H1 (cell line): ENCODE measurements at places on chromosomes 2 and 18. TPM values are rescaled to one million over a fixed set of nuclear protein-coding genes. Genes with fewer than 3 reads are reported as not detected.

- peaks cover 74% of the 10 kb centered on the region for H3K36me3 ChIP-seq
- no peaks in the 10 kb centered on the region for H3K4me1 ChIP-seq
- no peak overlapping the region for H3K27ac ChIP-seq
- H3K27me3 ChIP-seq = no peaks in the 10 kb centered on the region
These were observed 70.9 kb upstream of the EML6 start for GRCh38 chr2:54652540-54652939.

The ACTR1B gene
- 40.7 and 43.8 TPM in 2 replicates for total RNA-seq

DNA sequence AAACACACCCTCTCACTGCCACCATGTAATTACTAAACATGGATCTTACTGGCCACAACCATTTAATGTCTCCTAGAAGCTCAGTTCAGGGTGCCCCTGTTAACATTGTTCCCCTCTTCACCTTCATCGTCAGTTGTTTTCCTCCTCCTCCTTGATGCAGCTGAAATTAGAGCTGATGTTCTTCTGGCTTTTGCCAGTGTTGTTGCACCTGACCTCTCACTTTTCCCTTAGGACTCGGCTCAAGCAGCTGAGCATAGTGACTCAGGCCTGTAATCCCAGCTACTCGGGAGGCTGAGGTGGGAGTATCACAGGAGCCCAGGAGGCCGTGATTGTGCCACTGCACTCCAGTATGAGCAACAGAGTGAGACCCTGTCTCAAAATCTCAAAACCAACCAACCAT is 70.8 kb downstream of the ACSL3 start:
- no peaks in the 10 kb centered on the region for H3K27me3 ChIP-seq
- DNase-seq = no peak
- H3K36me3 ChIP-seq = peaks cover 37% of the 10 kb centered on the region
- H3K4me1 ChIP-seq = no peaks in the 10 kb centered on the region
- H3K27ac ChIP-seq = no peak overlapping the region

- no peak for DNase-seq
- H3K36me3 ChIP-seq = no peaks in the 10 kb centered on the region
- peaks cover 16% of the 10 kb centered on the region for H3K4me1 ChIP-seq
- peaks cover 97% of the 10 kb centered on the region for H3K27me3 ChIP-seq
- no peak overlapping the region for H3K27ac ChIP-seq
These were observed 11.0 kb upstream of the PAX3 start for GRCh38 chr2:222309766-222310165.

The PLEKHH2 gene
- 3.1 and 5.0 TPM in 2 replicates for total RNA-seq

GRCh38 chr2:181789827-181790448 is 101.6 kb upstream of the ITPRID2 start:
- no peaks in the 10 kb centered on the region for H3K27me3 ChIP-seq
- no peak for DNase-seq
- H3K4me1 ChIP-seq = no peaks in the 10 kb centered on the region
- H3K36me3 ChIP-seq = no peaks in the 10 kb centered on the region
- H3K27ac ChIP-seq = no peak overlapping the region

GRCh38 chr2:208269091-208269490 is 3.0 kb downstream of the PIKFYVE start:
- H3K36me3 ChIP-seq = peaks cover 21% of the 10 kb centered on the region
- peaks cover 5% of the 10 kb centered on the region for H3K4me1 ChIP-seq
- H3K27me3 ChIP-seq = no peaks in the 10 kb centered on the region
- no peak overlapping the region for H3K4me3 ChIP-seq
